H9 (cell line): ENCODE measurements at places on chromosomes 3 and 15. TPM values are rescaled to one million over a fixed set of nuclear protein-coding genes. Genes with fewer than 3 reads are reported as not detected.

DNA sequence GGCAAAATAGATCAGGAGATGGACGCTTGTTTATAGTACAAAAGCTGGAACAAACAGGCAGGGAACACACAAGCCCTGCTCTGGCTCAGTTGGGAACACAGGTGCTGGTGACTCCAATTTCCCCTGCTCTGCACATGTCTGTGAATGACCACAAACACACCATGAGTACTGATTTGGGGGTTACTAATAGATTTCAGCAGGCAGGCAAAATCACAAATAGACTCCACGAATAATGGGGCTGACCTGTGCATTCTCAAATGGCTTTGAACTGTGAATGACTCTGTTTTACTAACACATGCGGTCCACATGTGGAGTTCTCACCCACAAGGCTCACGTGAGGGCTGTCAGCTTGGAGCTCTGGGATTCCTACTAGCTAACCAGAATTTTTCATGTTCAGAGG lies 3.9 kb downstream of the RTP3 start:
- DNase-seq, result no peak

DNA sequence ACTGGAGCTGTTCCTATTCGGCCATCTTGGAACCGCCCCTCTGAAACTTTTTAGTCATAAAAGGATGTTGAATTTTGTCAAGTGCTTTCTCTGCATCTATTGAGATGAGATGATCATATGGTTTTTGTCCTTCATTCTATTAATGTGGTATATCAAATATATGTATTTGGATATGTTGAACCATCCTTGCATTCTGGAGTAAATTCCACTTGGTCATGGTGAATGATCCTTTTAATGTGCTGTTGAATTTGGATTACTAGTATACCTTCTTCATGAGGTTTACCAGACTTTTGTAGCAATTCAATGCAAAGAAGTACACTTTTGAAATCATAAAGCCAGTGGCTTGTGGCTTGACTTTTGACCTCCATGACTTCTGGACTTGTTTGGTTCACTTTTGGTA lies 33.4 kb upstream of the XRN1 start:
- no peak for DNase-seq

DNA sequence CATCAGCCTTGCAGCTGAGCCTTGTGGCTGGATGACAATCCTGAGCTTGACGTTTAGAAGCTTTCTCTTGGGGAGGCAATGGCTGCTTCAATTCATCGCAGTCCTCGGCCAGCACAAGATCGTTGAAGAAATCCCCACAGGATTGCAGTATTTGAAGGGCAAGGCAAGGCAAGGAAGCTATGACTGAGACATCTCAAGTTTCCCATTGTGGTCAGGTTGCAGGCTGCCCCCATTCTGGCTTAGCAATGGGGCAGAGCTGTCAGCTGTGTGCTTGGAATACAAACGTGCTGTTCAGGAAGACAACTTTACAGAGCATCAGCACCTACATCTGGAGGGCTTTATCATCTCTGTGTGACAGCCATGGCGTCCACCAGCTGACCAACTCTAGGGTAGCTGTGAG lies 275.9 kb upstream of the TBL1XR1 start:
- no peak for DNase-seq

The SNTN gene
- not detected in 2 replicates for total RNA-seq

The PTPRG gene
- total RNA-seq, result 64.8 and 69.3 TPM in 2 replicates

GRCh38 chr15:78065973-78066946 lies 11.3 kb downstream of the TBC1D2B start:
- no peak for DNase-seq

- no peak for DNase-seq
These were observed 151.9 kb upstream of the FEZF2 start for GRCh38 chr3:62525281-62525680.

DNA sequence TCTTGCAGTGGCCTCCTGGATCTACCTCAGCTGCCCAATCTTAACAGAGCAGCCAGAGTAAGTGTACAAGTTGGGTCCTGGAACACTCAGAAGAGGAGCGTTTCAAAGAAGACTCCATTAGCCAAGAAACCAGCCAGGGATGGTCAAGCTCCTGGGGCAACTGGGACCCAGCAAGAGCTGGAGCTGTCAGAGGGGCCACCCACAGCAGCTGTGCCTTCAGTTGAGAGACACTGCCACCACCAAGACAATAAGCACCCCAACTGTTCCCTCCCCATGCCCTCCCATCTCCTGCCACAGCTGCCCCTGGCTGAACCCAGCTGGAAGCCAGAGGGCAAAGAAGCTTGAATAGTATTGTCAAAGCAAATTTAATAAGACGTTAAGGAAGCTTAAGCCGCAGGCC lies 110.6 kb upstream of the TLE3 start:
- peak; percentile 7 for DNase-seq
